ENCODE measurements at places on chromosomes 7 and 10.

DNA sequence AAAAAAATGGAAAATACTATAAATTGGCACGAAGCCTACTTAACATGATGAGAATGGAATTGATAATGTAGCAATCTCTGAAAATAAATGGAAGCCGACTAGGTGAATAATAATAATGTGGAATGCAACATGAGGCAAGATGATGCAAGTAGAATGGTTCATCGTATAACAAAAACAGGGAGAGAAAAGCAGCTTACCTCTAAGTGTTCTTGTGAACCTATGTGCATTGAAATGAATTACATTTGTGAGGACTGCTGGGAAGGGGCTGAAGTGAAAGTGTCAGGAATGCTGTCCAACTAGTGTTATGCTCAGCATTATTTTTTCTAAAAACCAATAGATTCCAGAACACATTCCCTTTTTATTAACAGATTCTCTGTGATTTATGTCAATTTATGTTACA lies 440.6 kb upstream of the LRRN3 start:
- no peak for DNase-seq

DNA sequence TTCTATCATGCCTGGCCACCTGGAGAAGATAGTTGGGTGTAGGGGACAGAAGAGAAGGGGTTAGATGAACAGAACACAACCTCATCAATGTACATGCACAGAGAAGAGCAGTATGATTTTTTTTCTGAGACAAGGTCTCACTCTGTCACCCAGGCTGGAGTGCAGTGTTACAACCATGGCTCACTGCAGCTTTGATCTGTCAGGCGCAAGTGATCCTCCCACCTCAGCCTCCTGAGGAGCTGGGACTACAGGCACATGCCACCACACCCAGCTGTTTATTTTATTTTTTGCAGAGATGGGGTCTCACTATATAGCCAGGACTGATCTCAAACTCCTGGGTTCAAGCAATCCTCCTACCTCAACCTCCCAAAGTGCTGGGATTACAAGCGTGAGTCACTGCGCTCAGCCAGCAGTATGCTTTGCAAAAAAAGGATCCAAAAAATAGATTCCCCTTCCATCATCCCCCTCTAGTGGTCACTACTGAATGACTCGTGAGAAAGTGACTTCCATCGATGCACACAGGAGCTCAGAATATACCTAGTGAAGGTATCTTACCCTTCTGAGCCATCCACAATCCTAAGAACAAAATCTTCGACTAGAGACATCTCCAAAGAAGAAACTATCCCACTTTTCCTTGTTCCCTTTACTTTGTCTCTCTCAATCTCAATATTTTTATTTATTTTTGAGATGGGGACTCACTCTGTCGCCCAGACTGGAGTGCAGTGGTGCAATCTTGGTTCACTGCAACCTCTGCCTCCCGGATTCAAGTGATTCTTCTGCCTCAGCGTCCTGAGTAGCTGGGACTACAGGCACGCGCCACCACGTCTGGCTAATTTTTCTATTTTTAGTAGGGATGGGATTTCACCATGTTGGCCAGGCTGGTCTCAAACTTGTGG lies 21.0 kb downstream of the ZCWPW1 start:
- DNase-seq: no peak

- DNase-seq: no peak
These were observed 17.4 kb downstream of the C7orf57 start for GRCh38 chr7:48052748-48053147.

DNA sequence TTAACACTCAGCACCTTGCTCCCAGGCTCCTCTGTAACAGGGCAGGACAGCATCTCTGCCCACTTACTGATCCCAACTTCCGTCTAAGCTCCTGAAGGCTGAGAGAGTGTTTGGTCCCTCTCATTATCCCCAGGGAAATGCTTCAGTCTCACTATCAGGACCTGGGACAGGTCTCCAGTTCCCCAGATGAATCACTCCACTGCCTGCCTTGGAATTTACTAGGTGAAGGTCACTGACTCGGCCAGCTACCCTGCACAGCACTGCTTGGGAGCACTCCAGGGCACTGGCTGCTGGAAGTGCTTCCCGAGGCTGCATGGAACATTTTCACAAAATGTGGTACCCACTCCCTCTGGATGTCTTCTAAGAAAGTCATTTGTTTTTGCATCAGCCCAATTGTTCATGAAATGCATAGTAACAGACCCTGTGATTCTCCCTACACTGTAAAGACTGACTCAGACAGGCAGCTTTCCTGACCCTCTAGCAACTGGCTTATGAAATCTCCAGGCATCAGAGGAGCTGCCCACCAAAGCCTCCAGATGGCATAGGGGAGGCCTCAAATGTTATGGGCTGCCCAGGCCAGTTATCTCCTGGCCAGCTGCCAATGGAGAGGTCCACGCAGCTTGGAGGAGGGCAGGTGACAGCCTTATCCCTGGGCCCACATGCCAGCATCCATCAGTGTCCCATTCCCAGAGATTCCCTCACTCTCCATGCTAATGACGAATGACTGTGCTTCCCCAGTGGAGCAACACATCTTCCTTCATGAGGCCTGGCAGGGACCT lies 89.1 kb downstream of the GFRA1 start:
- no peak for DNase-seq

DNA sequence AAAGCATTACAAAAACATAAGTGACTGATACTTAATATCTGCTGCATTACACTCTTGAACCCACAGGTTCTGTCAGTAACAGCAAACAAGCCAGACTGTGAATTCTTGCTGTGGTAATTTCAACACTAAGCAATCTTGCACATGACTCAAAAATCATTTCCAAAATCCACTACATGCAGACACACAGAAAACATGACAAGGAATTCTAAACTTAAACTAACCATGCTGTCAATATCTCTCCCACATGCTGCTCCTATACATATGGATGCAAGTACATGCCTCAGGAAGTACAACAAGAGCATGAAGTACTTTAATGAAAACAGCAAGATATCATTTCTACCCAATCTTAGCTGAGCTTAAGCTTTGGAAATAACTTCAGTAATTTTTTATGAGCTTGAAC lies 890.2 kb upstream of the KCND2 start:
- DNase-seq: no peak

DNA sequence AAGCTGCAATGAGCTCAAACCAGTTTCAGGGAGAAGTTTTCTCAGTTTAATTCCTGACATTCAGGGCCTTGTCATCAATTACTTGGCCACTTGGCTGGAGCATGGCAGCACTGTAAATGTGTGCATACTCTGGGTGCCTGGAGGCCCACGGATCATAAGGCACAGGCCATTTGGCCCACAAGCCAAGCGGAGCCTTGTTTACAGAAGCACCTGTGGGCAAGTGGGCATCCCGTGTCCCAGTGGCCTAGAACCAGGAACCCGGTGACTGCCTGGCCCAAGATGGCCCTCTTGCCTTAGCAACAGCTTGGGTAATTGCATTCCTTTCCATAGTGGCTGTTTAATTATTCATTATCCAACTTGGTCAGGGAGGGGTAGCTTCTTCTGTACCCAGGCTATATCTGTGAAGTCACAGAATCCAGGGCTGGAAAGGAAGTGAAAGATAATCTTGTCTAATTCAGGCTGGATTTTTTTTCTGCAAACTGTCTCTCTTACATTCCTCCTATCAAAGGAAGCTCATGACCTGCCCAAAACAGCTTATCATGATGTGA lies 426.4 kb upstream of the ZMIZ1 start:
- DNase-seq: no peak

GRCh38 chr10:132389433-132390169 lies 7.4 kb upstream of the PWWP2B start:
- DNase-seq: no peak

DNA sequence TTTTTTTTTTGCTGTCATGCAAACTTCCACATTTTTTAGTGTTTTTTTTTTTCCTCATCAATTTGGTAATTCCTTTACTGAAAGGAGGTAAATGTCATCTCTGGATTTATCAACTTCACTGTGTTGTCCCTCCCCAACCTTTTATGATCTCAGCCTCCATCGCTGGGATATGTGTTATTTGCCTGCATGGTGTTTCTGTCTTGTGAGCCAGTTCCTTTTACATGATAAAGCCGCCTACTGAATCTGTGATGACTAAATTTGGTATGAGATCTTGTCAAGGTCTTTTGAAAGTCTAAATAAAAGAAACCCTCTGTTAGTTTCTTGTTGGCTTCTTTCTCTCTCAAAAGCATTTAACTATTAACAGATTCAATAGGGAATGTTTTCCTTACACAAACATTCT lies 39.3 kb downstream of the TAS2R41 start:
- no peak for DNase-seq

DNA sequence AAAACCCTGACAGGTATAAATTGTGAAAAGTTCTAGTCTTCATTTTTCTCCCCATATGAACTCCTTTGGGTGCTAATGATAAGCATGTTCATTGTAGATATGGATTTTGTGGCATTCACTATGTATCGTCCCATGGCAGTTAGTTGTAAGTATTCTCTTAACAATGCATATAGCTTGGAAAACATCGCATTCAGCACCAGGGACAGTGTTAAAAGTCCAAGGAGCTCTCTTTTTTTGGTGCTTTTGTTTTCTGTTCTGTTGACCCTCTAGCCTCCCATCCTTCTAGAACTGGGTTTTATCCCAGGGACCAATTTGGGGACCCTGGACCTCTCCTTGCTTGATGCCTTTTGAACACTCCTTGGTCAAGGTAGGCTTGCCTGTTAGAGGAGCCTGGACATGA lies 37.7 kb downstream of the INSYN2A start:
- DNase-seq: no peak

DNA sequence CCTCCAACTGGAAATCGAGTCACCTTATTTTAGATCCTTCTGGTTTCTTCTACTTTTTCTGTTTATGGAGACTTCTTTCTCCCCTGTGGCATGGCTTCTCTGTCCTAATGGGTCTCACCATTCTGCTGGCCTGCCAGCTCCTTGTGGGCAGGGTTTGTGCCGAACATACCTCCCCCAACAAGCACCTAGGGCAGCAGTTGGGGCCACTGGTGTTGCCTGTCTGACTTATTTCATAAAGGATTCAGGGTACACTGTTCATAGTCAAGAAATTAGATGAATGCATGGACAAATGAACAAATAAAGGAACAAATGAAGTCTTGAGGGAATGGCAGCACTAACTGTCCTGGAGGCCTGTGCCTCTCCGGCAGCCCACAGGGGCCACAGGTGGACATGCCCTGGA lies 55.6 kb upstream of the DOCK1 start:
- no peak for DNase-seq

- no peak for DNase-seq
These were observed 99.3 kb downstream of the ARHGAP22 start for GRCh38 chr10:48505394-48506112.

DNA sequence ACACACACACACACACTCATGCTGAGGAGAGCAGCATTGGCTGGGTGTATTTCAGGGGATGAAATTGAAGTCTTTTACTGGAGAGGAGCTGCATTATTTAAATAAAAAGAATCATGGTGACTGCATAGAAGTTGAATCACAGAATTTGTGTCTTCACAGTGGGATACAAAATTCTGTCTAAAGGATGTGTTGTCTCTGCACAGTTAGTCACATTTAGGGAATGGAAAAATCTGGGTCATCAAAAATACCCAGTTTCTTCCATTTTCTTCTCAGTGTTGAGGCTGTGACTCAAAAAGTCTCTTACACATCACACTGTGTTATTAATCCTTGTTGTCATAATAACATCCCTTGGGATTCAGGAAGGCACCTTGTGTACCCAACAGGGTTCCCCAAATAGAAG lies 10.9 kb downstream of the PAPSS2 start:
- no peak for DNase-seq

GRCh38 chr7:33922820-33923219 lies 17.5 kb downstream of the BMPER start:
- DNase-seq: no peak

DNA sequence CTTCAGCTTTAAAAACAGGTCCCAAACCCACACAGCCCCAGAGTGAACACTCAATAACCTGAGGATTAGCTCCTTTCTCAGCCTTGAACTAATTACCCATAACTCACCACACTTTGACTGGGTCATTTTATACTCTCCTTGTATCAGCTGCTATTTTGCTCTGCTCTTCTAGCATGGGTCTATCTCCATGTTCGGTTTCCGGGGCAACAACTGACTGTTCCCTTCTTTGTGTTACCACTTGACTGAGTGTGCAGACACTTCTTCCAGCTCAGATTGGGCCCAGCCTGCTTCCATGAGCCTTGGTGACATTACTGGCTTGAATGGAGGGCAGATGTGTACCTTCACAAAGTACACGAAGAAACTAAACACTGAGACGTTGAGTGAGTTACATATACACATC lies 31.5 kb upstream of the PRPS1L1 start:
- no peak for DNase-seq

- no peak for DNase-seq
These were observed 266.5 kb downstream of the AUTS2 start for GRCh38 chr7:69864822-69865221.

DNA sequence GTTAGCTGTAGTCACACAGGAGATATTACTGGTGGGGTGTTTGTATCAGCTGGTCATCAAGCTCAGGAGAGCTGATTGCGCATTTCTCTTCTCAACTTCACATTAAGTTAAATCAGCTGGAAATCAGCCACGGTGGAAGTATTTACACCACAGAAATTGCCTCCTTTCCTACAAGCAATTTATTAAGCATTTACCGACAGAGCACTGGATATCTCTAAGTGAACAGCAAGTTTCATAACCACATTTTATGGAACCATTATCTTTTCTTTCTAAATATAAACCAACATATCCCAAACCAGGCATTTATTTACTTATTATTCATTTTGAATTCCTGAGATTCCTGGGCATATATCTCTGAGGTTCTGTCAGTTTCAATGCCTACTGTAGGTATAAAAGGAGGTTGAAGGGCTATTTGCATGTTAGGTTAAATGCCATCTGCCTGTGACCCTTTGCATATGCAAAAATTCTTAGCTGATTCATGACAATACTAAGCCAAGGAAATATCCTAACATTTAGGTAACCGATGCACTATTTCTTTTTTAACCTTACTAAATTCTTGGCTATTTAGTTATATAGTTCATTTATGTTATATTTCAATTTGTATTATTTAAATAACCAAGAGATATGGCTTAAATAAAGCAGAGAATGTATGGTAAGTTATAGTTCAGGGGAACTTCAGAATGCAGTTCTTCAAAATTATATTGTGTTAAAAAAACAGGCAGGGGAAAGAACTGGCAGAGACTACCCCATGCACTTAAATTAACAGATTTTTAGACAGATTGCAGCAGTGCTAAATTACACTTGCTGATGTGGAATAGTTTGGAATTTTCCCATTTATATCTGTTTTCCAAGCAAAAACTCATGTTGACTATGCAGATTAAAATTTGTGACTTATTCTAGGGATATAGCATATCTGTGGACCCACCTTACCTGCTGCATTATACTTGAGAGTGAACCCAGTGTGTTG lies 56.8 kb downstream of the DYNC1I1 start:
- DNase-seq: no peak

DNA sequence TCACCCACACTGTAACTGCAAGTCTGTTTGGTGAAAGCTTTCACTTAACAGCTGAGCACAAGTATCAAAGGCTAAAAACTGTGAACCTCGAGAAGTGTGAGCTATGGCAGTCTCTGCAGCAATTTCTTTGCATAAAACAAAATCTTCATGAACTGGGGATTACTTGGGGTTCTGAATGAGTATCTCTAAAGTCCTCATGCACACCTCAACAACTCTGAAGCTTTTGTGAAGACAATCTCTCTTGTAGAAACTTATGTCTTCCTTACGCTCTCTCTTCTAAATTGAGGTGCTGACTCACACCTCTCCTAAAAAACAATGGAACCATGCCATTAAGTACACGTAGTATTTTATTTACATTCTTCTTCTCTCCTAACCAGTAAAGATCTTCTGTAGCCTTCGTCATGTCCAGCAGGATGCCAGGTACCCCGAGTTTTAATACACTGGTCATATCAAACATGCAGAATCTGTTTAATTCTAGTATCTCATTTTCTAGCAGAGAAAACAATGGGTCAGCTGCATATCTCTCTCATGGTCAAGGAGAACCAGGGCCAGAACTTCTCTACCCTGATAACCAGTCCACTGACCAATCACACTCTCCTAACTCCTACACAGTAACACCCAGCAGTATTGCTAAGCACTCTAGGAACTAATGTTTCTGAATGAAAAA lies 76.9 kb downstream of the UBE2H start:
- DNase-seq: no peak

All from CMK (cell line).